ENCODE measurements at places on chromosomes 3 and 15.

- DNase-seq: no peak
Observed at GRCh38 chr15:65275104-65275727, 11.5 kb downstream of the PARP16 start.

- DNase-seq: no peak
Observed at GRCh38 chr3:7847021-7847420, 654.6 kb upstream of the LMCD1 start.

GRCh38 chr15:38564557-38565286, at the start of gene RASGRP1:
RASGRP1 (minus strand) TSS chr15:38564814; CDS start chr15:38564628, 186 bp downstream.
- peak; percentile 15 for DNase-seq

- no peak for DNase-seq
Observed at GRCh38 chr3:184368116-184368515, 6.6 kb downstream of the POLR2H start.

DNA sequence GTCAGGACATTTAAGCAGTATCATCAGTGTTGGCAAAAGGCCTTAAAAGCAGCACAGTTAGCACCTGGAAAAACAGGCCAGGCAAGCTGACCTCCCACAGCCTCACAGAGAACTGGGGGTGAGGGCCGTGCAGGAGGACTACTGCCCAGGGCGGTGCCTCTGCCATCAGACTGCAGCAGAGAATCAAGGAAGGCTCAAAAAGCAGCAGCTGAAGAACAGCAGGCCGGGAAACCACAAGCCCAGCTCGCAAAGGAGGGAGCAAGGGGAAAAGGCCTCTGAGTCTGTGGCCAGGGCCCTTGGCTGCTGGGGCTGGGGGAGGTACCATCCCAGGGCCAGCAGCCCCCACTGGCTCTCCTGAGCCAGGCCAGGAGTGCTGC, 84.2 kb downstream of the SEC22A start:
- DNase-seq: no peak

- no peak for DNase-seq
Observed at GRCh38 chr3:95751509-95751908, 1062.9 kb upstream of the EPHA6 start.
